ENCODE measurements at places on chromosomes 1 and 21. TPM values are rescaled to one million over a fixed set of nuclear protein-coding genes. Genes with fewer than 3 reads are reported as not detected.
A peak's percentile ranks its signal among the peaks of the same experiment; 100 is the strongest.

GRCh38 chr1:41650028-41650880, 165.8 kb upstream of the EDN2 start:
- DNase-seq = no peak

GRCh38 chr1:59025898-59026426, 242.1 kb upstream of the JUN start:
- no peak for DNase-seq

GRCh38 chr1:78790174-78790573, 140.5 kb downstream of the IFI44 start:
- DNase-seq = no peak

DNA sequence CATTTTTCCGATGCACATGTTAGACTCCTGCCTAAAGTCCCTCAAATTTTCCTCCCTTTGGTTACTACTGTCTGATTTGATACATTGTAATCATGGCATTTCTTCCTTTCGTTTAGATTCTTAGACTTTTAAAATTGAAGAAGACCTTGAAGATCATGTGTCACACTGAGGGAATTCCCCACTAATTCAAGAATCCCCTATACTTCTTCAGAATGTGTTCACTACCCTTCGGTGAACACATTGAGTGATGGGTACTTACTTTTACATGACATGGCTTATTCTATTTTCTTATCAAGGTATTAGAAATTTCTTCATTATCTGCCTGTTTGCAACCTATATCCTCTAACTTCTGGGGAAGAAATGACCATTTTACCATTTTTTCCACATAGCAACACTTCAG, 85.9 kb downstream of the LHX8 start:
- DNase-seq = no peak

- no peak for DNase-seq
These were observed 37.0 kb upstream of the COL6A1 start for GRCh38 chr21:45944601-45945000.

- DNase-seq = no peak
These were observed 23.5 kb downstream of the CYP4B1 start for GRCh38 chr1:46822248-46822826.

DNA sequence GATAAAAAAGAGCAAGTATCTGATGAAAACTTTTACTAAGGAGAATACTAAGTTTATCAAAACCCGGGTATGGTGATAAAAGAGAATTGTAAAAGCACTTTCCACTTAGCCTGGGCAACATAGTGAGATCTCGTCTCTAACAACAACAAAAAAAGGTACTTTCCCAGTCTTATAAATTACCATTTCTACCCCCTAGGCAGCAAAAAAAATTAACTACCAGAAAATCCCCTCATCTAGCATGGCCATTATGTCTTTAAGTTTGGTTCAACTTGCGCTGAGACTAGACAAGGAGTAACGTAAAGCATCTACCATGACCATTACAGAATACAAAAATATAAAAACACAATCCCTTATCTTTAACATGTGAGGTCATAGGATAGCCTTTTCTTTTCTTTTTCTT, 78.6 kb upstream of the SLFNL1 start:
- no peak for DNase-seq

GRCh38 chr1:206668351-206668750, 16.4 kb upstream of the MAPKAPK2 start:
- no peak for DNase-seq

GRCh38 chr1:221069178-221069903, 190.1 kb downstream of the HLX start:
- DNase-seq = no peak

- DNase-seq = no peak
These were observed 29.4 kb downstream of the PTGFR start for GRCh38 chr1:78520216-78520615.

DNA sequence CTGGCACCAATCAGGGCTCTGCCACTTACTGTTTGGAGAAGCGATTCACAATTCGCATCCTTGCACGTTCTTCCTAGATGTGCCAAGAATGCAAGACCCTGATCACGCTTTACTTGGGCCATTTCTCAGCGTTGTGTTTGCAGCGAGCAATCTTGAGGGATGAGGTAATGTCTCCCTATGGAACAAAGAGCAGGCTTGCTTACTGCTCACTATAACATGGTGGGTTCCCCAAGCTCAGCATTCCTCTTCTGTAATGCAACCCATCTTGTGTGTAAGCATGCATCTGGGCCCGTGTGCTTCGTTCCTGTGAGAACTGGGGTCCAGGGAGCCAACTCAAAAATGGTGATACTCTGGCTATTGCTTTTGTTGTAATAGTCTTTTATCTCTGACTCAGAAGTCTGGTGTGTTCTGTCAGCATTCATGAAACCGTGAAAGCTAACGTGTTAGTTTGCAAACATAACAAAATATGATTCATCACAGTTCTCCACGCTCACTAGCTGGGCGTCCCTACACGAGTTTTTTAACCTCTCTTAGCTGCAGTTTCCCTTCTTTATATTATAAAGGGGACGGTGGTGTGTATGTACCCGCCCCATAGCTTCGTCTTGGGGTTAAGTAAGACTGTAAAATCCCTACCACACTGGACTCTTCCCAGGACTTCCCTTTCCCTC, 33.3 kb downstream of the DNTTIP2 start:
- DNase-seq = peak; percentile 58

- peak; percentile 18 for DNase-seq
These were observed 97.8 kb downstream of the FMN2 start for GRCh38 chr1:240189386-240189989.

DNA sequence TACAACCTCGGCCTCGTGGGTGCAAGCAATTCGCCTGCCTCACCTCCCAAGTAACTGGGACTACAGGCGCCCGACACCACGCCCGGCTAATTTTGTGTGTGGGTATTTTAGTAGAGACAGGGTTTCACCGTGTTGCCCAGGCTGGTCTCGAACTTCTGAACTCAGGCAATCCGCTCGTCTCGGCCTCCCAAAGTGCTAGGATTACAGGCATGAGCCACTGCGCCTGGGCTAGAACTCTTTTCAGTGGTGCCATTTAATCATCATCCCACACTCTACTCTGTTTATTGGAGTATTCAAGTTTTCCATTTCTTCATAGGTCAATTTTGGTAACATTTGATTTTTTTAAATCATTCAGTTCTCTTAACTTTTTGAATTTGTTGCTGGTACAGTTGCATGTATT, 101.3 kb downstream of the DHRS3 start:
- DNase-seq = no peak

DNA sequence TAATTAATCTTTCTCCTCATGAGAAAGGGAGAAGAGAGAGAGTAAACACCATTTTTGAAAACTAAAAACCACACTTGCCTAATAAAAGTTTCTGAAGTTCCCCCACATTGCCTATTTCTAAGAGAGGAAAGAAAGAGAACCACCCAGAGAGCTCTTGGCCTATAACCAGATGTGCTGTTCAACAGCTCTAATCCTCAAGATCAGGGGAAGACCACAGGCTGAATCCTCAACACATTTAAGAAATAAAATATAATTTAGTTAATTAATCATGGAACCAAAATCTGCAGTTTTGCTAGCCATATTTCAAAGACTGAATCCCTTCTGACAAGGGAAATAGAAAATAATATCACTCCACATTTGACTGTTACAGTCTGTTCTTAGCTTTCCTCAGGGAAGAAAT, 11.9 kb downstream of the PRRX1 start:
- no peak for DNase-seq

GRCh38 chr1:44640200-44640853, 34.0 kb downstream of the TMEM53 start:
- no peak for DNase-seq

DNA sequence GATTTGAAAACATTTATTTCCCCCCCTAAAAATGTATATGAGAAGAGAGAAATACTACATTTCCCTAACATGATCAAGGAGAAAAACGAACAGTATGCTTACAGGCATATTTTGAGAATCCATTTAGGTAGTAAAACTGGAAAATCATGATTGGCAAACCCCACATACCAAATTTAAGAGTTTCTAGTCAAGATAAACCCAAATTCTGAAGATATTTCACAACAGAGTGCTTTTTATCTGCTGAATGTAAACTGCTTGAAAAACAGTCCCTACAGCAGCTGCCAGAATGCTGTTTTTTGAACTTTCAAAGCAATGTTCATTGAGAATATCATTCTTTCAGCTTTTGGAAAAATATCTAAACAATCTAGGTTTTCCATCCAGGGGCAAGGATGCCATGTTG, 31.0 kb downstream of the ASH1L start:
- DNase-seq = peak; percentile 19

GRCh38 chr1:172720339-172720738, 61.4 kb downstream of the FASLG start:
- no peak for DNase-seq

- DNase-seq = no peak
These were observed 63.7 kb downstream of the ZC3H11B start for GRCh38 chr1:219549215-219549614.

DNA sequence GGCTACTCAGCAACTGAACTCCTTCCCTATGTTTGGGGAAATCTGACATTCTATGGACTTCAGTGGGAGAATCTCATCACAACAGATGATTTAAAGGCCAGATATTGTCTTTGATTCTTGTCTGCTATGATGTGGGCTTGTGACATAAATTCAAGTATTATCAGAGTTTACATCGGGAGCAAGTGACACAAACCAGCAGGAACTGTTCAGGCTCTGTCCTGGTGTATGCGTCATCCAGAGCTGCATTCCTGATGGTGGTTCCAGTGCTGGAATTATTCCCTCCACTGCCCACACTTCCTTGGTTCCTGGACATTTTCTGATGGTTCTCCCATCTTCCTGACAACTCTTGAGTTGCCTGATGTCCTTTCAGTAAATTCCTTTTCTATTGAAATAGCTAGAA, 10.8 kb upstream of the LSM10 start:
- DNase-seq = no peak

DNA sequence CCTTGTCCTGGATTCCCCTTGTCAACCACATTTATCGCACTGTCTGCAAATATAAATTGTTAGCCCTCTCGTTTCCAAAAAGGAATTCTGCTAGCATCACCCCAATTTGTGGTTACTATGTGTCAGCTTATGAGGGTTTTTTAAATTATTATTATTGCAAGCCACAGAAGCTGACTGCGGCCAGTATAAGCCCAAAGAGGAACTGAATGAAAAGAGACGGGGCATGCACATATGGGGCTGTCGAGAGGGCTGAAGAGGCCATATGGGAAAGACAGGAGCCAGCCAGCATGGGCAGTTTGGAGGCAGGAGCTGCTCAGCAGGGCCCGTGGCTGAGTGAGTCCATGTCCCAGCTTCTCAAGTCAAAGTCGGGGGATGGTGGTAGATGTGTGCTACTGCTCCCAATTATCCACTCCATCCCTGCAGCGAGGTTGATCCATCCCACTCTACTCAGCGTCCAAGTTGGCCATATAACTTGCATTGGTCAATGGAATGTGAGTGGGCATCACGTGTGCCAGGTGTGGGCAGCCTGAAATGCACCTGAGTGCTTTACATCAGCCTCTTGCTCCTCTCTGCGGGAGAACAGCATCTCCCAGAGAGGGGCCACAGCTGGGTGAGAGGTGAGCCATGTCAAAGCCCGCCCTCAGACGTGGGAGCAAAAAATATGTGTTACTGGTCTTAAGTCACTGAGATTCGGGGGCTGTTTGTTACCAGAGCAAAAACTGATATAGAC, 37.6 kb upstream of the LDLRAP1 start:
- DNase-seq = no peak

- DNase-seq = no peak
These were observed 13.3 kb downstream of the RPS6KA1 start for GRCh38 chr1:26542771-26543451.

DNA sequence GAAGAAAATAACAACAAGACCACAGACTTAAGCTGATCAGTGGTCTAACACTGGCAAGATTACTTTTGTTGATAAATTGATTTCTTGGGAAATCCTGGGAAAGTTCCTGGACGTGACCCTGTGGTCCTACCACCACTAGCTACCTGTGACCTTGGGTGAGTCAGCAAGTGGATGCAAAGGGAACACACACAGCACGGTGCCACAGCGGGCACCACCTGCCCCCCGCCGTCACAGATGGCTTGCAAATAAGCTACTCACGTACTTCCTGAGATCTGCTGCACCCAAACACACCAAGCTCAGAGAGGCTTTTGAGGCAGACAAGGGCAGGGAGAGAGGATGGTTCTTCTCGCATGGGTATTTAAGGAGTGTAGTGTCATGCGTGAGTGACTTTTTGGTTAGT, 12.7 kb downstream of the CFAP298 start:
- DNase-seq = no peak

- no peak for DNase-seq
These were observed 13.8 kb upstream of the THEM5 start for GRCh38 chr1:151867321-151867720.

DNA sequence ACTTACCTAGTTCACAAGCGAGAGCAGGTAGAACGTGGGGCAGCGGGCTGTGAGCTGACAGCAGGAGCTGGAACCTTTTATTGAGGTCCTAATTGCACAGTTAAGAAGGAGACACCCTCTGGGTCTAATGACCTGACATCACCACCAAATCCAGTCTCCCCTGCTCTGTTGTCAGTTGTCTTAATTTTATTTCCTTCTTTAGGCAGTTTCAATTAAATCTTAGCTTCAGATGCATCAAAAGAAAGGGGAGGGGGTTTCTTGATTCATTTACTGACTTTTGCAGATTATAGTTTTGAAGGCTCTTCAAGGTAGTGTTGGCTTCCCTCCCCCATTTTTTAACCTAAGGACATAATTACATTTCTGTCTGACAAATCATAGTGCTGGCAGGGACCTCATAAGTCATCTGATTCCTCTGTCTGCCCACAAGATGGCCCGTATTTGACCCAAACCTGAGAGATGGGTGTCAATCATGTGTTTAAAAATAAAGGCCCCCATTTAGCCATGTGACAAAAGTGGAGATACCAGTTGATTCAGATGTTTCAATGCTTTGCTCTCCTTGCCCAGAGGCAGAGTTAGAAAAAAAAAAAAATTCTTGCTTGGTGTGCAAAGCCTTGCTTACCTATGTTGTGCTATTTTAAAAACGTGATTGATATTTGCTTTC, at the start of gene TCHHL1:
Gene TCHHL1 (minus strand): TSS at position 51 of the 661 bp plus-strand sequence. CDS start 921 bp downstream, outside the sequence.
- no peak for DNase-seq

GRCh38 chr1:151519667-151520066, 8.5 kb downstream of the CGN start:
- no peak for DNase-seq

GRCh38 chr1:46547481-46548383, 3.7 kb downstream of the KNCN start:
- no peak for DNase-seq

GRCh38 chr21:42724226-42724920, 71.0 kb downstream of the PDE9A start:
- DNase-seq = no peak

GRCh38 chr1:203512848-203513584, 19.1 kb downstream of the OPTC start:
- no peak for DNase-seq

OR2L2 gene
- 0.04 TPM for polyA plus RNA-seq

MGST3 gene
- 168 TPM for polyA plus RNA-seq

GUCA2B gene
- polyA plus RNA-seq = not detected

LINGO4 gene
- not detected for polyA plus RNA-seq

CACHD1 gene
- 24.5 TPM for polyA plus RNA-seq

TSPAN2 gene
- polyA plus RNA-seq = 9.1 TPM

PCP4L1 gene
- 0.68 TPM for polyA plus RNA-seq

PM20D1 gene
- 0.51 TPM for polyA plus RNA-seq

RBP7 gene
- 1.3 TPM for polyA plus RNA-seq

DDR2 gene
- polyA plus RNA-seq = 50.4 TPM

ARHGEF10L gene
- polyA plus RNA-seq = 18.7 TPM

All from right lung (tissue), 10 donors.